Endothelial cell (in vitro differentiated cells): ENCODE measurements at places on chromosomes 6 and 20.

DNA sequence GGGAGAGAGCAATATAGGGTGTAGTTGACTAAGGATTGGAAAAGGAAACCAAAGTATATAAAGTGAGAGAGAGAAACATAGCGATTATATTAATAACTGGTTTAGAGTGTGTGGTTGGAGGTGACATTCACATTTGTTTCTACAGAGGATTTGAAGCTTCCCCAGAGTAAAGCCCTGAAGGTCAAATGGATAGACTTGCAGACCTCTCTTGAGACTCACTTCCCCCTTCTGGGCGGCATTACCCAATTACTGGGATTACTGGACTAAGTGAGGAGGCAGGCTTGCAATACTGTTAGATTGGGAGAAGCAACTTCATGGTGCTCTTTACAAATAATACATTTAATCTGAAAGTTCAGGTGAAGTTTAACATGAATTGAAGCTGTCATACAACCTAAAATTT lies 10.7 kb downstream of the FIG4 start:
- H3K4me3 ChIP-seq: no peak overlapping the region
- peaks cover 24% of the 10 kb centered on the region for H3K4me1 ChIP-seq
- no peak for DNase-seq

DNA sequence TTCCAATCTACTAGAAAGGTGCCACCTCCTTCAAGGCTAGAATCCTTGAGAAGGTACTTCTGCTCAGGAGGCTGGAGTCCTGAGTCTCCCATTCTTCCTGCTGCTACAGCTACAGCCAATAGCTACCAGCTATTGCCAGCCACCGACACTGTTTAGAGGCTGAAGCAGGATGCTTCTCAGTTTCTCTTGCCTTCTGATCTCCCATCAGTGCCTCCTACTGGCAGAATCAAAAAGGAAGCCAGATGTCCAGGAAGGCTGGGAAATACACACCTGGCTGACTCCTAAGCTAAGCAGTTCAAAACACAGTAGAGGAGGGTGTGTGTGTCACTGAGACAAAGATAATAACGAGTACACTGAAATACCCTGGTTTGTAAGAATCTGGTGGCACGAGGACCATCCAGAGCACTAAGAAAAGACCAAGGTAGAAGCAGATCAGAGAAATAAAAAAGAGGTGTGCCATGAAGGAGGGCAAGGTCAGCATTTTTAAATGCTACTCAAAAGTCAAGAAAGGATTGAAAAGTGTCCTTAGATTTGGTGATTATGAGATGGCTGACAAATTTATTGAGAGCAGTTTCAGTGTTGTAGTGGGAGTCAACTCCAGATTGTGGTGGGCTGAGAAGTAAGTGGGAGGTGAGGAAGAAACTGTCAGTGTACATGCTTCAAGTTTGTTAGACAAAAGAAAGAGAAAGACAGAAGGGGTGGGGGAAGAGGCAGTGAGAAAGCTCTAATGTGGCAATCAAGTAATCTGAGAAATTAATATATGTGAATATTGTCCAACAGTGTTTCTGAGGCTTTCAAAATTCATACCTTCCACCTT lies 2.3 kb upstream of the HLA-DMA start:
- no peaks in the 10 kb centered on the region for H3K36me3 ChIP-seq
- peaks cover 15% of the 10 kb centered on the region for H3K4me1 ChIP-seq
- H3K4me3 ChIP-seq: no peak overlapping the region
- H3K27ac ChIP-seq: no peak overlapping the region
- DNase-seq: peak; percentile 30

DNA sequence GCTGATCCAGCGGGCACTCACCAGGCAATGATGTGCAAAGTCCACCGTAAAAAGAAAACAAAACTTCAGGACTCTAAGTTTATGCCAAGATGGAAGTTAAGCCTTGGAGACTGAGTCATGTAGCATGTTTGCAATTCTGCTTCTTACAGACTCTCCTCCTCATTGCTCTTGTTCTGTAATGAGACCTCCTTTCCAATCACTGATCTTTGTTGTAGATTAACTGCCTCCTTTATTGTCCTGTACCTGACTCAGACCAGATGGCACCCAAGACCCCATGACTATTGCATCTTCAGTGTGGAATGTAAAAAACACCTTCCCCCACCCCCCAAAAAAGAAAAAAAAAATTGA lies 11.2 kb downstream of the NEU1 start:
- peaks cover 4% of the 10 kb centered on the region for H3K27me3 ChIP-seq
- H3K4me1 ChIP-seq: no peaks in the 10 kb centered on the region
- peaks cover 9% of the 10 kb centered on the region for H3K36me3 ChIP-seq
- H3K4me3 ChIP-seq: no peak overlapping the region
- no peak overlapping the region for H3K27ac ChIP-seq

GRCh38 chr20:64211874-64212658 lies 43.5 kb upstream of the PCMTD2 start:
- DNase-seq: no peak
- no peak overlapping the region for H3K4me3 ChIP-seq
- H3K36me3 ChIP-seq: no peaks in the 10 kb centered on the region
- peaks cover 17% of the 10 kb centered on the region for H3K27me3 ChIP-seq

- no peak overlapping the region for H3K4me3 ChIP-seq
- no peaks in the 10 kb centered on the region for H3K36me3 ChIP-seq
- no peak for DNase-seq
- H3K27ac ChIP-seq: no peak overlapping the region
Observed at GRCh38 chr6:163668061-163668426, 253.5 kb downstream of the QKI start.
